Hematopoietic multipotent progenitor cell (in vitro differentiated cells): ENCODE measurements at places on chromosomes 16 and 17. TPM values are rescaled to one million over a fixed set of nuclear protein-coding genes. Genes with fewer than 3 reads are reported as not detected.

COPRS gene
- total RNA-seq = 18.3 TPM

AATK gene
- 7.0 TPM for total RNA-seq

DNA sequence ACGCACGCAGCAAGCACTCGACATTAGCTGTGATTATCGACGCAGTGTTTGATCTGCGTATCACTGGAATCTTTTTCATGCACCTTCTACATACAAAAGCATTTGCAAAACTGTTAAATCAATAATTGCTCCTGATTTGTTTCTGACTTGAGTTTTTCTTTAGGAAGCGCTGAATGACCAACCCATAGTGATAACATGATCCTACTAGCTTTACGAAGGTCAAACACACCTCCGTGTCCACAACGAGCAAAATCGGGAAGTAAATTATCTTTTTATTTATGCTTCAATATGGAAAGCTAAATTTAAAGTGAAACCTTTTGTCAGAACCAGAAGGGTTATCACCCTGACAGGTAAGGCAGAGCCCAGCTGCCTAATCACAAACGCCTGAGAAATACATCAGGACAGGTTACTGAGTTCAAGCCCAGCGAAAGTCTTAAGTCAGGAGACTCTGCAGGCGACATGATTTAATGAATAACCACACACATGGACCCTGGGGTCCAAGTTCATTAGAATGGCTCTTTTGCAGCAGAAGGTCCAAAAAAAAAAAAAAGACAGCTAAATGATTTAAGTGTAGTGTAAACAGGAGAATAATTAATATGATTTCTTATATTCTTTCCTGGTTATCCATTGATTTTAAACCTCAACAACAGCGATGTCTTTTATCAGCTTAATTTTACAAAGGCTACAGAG, 104.2 kb downstream of the ADCY9 start:
- no peak for DNase-seq

GRCh38 chr16:85673529-85674417, 15.0 kb downstream of the GINS2 start:
- DNase-seq = no peak

DNA sequence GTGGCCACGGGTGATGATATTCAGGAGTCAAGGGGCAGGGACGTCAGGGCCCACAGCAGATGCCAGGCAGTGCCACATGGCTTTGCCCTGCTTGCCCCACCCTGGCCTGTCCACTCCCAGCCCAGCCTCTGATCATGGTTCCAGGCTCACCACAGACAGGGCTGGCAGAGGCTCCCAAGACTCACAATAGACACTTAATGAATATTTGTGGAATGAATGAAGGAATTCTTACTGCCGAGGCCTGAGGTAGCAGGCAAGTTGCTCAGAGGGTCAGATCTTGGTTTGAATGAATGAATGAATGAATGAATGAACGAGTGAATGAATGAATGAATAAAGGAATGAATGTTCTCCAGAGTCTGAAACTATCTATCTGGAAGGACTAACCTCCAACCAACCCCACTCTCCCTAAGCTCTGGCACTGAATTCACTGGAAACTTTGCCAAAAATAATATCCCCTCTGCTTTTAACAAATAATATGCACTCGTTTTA, 60.9 kb downstream of the RAI1 start:
- DNase-seq = no peak
